RWPE2 (cell line): ENCODE measurements at places on chromosomes 7 and 10.

DNA sequence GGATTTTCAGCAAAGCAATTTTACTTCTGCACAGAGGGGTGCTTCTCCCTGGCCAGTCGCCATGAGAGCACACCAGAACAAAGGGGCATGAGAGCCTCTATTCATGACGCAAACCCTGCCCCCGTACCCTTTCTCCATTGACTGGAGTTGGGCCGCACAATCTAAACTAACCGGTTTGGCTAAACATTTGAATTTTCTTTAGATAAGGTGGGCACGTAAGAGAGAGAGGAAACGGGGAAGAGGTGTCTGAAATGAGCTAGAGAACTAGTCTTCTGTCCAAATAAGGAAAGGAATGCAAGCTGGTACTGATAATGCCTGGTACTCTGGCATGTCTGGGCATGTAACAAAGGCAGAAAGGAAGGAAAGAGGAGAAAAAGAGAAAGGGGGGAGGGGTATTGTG lies 13.2 kb upstream of the SCIN start:
- DNase-seq = no peak

DNA sequence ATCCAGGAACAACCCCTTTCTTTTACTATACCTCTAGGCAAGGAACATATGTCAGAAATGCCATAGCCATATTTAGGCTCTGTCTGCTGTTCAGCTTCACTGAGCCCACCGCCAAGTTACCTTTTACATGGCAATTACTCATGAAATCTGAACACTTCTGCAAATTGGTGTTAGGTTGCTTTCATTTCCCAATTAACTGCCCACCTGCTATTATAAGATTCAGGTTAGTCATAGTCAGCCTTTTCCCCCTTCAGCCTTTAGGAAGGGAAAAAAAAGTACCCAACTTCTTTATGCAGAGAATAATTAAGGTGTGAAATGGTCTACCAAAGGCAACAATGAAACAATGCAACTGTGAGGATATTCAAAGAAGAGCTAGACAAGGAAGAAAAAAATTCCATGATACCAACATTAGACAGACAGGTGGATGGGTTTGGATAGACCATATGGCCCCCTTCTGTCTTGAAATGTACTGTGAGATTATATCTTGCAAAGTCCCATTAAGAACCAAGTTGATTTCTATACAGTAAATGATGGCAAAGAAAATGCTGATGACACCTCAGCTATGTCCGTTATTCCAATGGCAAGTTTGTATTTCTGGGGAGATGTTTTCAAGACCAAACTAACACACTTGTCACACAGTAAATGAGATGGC lies 442.1 kb upstream of the NRP1 start:
- DNase-seq = no peak

- no peak for DNase-seq
Observed at GRCh38 chr7:116193329-116194087, 16.8 kb upstream of the TES start.

GRCh38 chr7:136326045-136326609 lies 349.0 kb upstream of the MTPN start:
- DNase-seq = no peak

- no peak for DNase-seq
Observed at GRCh38 chr7:121166916-121167315, 161.9 kb upstream of the WNT16 start.

- no peak for DNase-seq
Observed at GRCh38 chr10:100014071-100014762, 4.5 kb upstream of the DNMBP start.

- DNase-seq = no peak
Observed at GRCh38 chr10:90862908-90863514, 5.2 kb upstream of the HTR7 start.

DNA sequence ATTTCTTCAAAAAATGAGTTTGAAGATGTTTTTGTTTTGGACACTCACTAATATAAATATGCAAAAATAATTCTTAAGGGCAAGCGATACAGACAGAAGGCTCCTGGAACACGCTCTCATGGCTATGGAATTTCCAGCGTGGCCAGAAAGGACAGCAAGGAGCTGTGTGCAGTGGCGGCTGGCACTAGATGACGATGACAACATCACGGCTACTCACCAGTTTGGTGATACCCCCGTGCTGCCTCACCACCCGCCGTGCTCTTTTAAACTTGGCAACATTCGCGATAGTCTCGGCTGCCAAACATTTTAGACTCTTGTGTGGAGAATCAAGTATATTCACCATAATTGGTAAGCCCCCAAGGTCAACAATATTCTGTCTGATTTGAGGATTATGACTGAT lies 54.9 kb downstream of the ODAD2 start:
- DNase-seq = no peak

GRCh38 chr10:102460836-102461186 lies 9.5 kb upstream of the C10orf95 start:
- no peak for DNase-seq

- no peak for DNase-seq
Observed at GRCh38 chr10:77106676-77107075, 530.9 kb downstream of the KCNMA1 start.

DNA sequence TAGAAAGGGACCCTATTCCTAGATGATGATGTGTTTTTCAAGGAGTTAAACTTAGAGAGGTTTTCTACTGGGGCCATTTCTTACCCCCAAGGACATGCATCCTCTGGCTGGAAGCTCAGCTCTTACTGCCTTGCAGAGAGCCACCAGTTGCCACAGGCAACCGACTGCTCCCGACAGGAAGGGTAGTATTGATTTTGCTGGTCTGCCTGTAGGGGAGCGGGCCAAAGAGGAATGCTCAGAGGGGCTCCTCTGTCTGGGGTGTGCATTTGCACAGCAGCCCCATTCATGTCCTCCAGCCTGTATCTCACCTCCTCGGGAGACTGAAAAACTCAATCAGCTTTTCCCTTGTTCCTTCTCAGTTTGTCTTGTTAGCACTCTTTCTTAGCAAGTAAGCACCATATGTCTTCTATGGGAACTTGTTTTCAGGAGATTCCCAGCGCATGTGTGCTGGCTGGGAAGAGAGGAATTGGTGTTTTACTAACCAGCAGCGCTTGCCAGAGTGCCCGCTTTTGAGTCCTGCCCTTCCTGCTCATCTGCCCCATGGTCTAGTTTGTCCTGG lies 739.0 kb upstream of the GALNT17 start:
- DNase-seq = no peak

GRCh38 chr7:69744026-69744425 lies 145.8 kb downstream of the AUTS2 start:
- DNase-seq = no peak

GRCh38 chr10:6788231-6788630 lies 208.2 kb upstream of the PRKCQ start:
- no peak for DNase-seq

DNA sequence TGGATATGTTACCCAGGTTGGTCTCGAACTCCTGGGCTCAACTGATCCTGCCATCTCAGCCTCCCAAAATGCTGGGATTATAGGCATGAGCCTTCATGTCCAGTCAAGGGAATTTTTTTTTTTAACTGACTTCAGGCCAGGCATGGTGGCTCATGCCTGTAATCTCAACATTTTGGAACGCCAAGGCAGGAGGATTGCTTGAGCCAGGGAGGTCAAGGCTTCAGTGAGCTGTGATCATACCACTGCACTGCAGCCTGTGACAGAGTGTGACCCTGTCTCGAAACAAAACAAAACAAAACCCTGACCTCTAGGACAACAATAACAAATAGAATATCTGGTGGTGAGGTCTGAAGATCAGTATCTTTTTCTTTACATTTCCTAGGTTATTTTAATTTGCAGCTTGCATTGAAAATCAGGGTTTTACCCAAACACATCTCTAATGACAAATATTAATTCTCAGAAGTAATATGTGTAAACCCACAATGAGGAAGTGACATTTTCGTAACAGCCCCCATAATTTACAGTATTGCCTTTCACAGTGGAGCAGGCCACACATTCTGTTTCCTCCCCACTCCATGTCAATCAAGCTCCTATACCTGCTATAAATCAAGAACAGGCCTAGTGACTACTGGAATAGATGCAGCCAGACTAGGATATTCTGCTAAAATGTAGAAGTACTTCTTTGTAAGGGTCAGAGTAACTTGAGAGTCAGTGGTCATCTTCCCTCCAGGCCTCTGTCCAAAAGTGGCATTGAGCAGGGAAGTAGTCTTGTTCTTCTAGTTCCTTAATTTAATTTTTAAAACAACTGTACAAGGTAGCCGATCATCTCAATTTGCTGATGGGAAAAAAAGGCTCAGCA lies 43.3 kb upstream of the ECHDC3 start:
- no peak for DNase-seq

GRCh38 chr7:17502213-17503060 lies 204.0 kb downstream of the AHR start:
- DNase-seq = no peak

DNA sequence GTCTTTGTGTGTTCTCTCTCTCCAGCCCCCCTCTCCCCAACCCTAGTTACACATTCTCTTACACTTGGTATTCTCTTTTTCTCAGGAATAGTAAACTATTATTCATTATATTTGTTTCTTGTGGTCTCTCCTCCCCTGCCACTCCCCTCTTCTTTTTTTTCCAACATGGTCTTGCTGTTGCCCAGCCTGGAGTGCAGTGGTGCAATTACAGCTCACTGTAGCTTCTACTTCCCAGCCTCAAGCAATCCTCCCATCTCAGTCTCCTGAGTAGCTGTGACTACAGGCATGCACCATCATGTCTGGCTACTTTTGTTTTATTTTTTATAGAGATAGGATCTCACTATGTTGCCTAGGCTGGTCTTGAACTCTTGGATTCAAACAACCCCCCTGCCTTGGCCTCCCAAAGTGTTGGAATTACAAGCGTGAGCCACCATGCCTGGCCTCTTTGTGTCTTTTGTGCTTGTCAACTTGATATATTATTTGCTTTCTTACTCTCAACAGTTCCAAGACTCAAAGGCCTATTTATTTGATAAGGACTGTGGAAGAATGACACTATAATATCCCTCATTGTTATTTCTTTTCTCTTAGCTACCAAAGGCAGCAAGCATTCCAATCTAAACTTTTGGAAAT lies 66.9 kb downstream of the MLLT10 start:
- no peak for DNase-seq

GRCh38 chr10:132309471-132309865 lies 1.7 kb upstream of the STK32C start:
- no peak for DNase-seq

DNA sequence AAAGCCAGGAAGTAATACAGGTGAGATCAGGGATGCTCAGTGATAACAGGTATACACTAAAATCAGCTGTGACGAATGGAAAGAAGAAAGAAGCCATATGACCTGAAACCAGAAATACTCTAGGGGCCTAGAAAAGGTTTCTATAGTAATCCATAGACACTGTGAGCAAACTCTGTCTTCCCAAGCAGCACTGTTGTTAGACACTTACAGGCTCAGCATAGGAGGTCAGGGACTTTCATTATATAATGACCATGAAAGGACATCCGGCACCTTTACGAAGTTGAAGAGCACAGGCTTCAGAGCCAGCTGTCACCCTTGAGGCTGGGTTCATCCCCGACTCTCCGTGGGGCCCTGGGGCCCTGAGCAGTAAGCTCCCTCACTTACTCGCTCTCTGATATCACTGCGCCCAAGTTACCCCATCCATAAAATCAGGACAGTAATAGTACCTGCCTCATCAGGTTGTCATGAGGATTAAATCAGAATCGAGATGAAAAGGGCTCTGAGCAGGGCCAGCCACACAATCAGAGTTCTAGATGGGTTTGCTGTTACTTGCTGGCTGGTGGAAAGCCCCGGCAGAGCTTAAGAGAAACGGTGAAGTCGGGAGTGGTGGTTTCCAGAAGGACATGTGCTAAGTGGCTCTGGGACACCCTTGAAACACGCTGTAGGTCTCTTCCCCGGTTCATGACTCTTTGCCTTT lies 79.5 kb downstream of the ITIH5 start:
- DNase-seq = no peak

DNA sequence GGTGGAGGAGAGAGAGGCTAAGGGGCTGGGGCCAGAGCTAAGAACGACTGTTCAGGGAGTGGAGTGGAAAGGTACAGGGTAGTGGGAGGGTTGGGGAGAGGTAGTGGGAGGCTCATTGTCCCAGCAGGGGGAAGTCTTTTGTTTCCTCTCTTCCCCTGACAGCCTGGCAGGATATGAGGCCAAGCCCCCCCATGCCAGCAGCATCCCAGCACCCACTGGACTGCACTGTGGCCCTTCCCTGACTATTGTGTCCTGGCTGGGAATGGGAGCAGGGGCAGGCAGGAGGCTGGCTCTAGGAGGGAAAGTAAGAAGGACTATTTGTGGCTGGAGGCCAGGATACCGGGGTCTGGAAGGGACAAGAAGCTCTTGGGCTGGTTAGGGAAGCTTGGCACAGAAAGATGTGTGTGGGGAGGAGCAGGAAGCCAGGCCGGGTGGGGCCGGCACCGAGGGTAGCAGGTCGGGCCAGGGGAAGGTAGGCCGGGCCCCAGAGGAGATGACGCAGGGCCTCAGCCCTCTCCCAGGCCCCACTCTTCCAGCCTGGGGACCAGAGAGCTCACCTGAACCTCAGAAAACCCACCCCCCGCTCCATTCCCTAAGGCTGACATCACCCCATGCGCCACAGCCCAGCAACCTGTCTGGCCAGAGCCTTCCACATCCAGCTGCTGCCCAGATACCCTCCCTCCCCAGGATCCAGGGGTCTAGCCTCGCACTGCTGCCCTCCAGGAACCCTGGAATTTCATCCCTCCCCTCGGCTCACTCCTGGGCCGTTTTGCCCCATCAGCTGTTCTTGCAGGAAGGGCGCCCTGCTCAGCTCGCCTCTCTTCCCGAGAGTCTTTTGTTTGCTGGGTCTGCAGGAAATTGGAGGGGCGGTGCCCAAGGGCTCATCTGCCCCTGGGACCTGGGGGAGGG lies 8.8 kb upstream of the EPHB4 start:
- DNase-seq = peak; percentile 91

DNA sequence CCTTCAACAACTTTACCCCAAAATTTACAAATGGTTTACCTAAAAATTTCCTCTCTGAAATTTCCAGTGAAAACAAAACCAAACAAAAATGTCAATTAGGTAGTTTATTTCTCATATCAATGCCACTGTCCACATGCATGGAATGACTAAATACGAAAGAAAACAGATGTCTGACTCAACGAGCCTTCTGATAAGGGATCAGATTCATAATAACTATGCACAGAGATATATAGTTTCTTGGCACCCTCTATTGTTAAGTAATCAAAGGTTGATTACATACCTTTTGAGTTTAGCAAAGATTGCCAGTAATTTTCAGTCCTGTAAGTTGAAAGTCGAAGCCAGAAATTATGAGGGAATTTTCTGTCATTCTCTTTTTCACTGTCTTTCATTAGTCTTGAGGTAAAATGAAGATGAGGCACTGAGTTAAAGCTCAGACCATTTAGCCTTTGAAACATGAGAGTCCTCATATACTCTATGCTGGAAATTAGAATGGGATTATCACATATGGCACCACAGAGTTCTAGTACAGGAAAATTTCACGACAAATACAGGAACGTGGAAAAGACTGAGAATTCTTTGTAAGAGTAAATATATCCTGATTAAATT lies 519.1 kb upstream of the ANKRD30A start:
- no peak for DNase-seq

- no peak for DNase-seq
Observed at GRCh38 chr10:95445223-95445836, 115.8 kb downstream of the SORBS1 start.

GRCh38 chr10:89846786-89847185 lies 145.4 kb downstream of the KIF20B start:
- no peak for DNase-seq
